ENCODE measurements at places on chromosomes 16 and 17.
A peak's percentile ranks its signal among the peaks of the same experiment; 100 is the strongest.

- DNase-seq, result no peak
Measured at GRCh38 chr16:69511651-69512050, 54.1 kb upstream of the NFAT5 start.

- peak; percentile 69 for DNase-seq
Measured at GRCh38 chr17:74987909-74988711, 678 bp downstream of the CDR2L start.

- DNase-seq, result peak; percentile 79
Measured at GRCh38 chr16:720447-720989, 428 bp upstream of the ANTKMT start.

DNA sequence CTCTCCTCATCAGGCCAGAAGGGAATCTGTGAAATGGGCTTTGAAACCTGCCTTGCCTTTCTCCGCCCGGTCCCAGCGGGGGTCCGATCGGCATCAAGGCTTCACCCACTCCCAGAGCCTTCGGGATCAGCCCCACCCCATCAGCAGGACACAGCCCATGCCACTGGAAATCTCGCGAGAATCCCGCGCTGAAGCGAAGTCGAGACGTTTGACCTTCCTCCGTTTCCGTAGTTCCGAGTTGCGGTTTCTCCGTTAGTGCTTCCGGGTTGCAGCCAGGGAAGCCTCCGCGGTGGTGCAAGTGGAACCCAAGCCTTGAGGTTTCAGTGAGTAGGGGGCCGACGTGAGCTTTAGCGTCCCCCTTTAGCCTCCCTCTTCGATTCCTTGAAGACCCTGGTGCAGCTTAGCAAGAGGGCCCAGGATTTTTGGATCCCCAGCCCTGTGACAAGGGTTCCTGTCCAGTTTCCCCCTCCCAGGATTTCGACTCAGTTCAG is at the start of gene COASY:
Gene COASY (plus strand): TSS at position 252 of the 491 bp plus-strand sequence. CDS start 475 bp downstream, outside the sequence.
- peak; percentile 97 for DNase-seq

DNA sequence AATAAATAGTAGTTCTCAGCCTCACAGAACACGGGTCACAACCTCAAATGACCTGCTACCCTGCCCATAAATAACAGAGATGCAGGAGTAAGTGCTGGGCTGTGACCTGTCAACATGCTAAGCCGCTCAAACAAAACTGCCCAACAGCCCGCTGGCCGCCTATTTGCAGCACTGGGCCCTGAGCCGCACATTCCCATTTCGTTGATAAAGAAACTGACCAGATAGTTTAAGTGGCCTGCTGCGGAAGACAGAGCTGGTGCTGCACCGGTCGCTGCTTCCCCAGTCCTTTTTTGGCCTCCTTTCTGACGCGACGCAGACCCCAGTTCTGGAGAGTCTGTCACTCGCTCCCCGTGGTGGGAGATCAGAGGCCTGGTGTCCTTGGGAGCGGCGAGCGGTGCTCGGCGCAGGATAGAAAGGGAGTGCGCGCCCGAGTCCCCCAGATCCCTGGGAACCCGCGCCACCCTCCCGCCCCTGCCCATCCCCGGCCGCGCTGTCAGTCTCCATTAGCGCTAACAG is 349 bp upstream of the SLC6A2 start:
- no peak for DNase-seq

- no peak for DNase-seq
Measured at GRCh38 chr16:10938796-10939648, 3.2 kb downstream of the DEXI start.

DNA sequence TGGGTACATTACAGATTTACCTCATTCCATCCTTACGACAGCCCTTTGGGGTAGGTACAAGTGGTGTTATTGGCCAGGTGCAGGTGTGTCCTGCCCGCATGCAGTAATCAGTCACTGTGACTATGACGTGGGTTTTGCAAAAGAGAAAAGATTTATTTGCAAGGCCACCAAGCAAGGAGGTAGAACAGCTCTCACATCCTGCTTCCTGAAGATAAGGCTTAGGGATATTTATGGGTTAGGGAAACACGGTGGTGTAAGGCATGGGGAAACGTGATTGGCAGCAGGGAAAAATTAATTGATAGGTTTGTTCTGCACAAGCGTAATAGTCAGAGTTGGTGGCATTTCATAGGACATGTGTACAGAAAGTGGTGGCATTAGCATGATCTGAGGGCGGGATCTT is 214.8 kb downstream of the PARN start:
- DNase-seq, result no peak

- no peak for DNase-seq
Measured at GRCh38 chr17:74785096-74785980, 9.2 kb upstream of the NAT9 start.

GRCh38 chr17:78839235-78839761 is 1.3 kb downstream of the USP36 start:
- no peak for DNase-seq

- DNase-seq, result peak; percentile 69
Measured at GRCh38 chr17:65660947-65661346, 99.5 kb upstream of the AXIN2 start.
